ENCODE measurements at places on chromosomes 11 and 22. TPM values are rescaled to one million over a fixed set of nuclear protein-coding genes. Genes with fewer than 3 reads are reported as not detected.

GRCh38 chr11:134584001-134584561, 172.0 kb upstream of the B3GAT1 start:
- H3K27ac ChIP-seq = no peak overlapping the region
- peaks cover 23% of the 10 kb centered on the region for H3K27me3 ChIP-seq
- DNase-seq = peak; percentile 55
- no peaks in the 10 kb centered on the region for H3K36me3 ChIP-seq

DNA sequence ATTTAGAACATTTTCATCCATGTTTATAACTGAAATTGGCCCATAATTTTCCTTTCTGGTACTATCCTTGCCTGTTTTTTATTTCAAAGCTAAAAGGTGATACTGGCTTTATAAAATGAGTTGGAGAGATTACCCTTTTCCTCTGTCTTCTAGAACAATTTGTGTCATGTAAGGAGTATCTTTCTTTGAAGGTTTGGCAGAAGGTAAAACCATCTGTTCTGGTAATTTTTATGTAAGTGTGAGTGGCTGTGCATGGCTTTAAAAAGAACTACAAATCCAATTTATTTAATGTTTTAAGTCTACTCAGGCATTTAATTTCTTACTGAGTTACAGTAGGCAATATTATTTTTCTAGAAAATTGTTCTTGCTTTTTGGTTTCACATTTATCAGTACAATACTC, 7.7 kb upstream of the MRGPRD start:
- H3K36me3 ChIP-seq = no peaks in the 10 kb centered on the region
- DNase-seq = no peak
- H3K4me3 ChIP-seq = no peak overlapping the region
- no peaks in the 10 kb centered on the region for H3K4me1 ChIP-seq

The MS4A14 gene
- total RNA-seq = 10.3 TPM

DNA sequence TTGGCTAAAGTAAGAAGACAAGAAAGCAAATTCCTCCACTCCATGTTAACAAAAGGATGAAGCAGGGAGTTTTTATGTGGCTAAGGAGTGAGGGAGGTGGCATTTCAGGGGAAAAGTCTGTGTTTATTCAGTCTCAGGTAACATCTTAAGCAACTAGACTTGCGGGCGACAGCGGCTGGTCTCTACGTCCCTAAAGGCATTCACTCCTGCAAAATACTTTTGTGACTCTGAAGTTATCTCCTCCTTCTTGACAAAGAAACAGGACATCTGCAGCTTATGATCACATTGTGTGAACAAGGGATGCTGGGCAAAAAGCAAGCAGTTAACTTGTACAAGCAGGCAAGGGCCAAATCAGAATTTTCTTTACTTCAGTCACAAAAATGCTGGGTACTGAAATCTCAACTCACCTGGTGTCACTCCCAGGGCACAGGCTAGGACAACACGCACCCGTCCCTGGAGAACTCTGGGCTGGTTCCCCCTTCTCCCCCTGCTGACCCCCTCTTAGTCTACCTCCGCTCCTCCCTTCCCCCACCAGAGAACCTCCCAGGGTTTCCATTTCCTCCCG, 38.3 kb downstream of the IGLL5 start:
- H3K27me3 ChIP-seq = peaks cover 12% of the 10 kb centered on the region
- H3K27ac ChIP-seq = no peak overlapping the region
- no peak for DNase-seq
- H3K4me3 ChIP-seq = no peak overlapping the region

GRCh38 chr11:83023410-83023809, 48.3 kb downstream of the RAB30 start:
- H3K27ac ChIP-seq = no peak overlapping the region
- no peaks in the 10 kb centered on the region for H3K27me3 ChIP-seq
- no peaks in the 10 kb centered on the region for H3K36me3 ChIP-seq

The UCP3 gene
- total RNA-seq = 2.6 TPM

The NAALAD2 gene
- total RNA-seq = 2.6 TPM

- H3K27ac ChIP-seq = no peak overlapping the region
- H3K4me1 ChIP-seq = peaks cover 20% of the 10 kb centered on the region
- H3K36me3 ChIP-seq = no peaks in the 10 kb centered on the region
- no peak overlapping the region for H3K4me3 ChIP-seq
- no peaks in the 10 kb centered on the region for H3K27me3 ChIP-seq
Observed at GRCh38 chr22:19932367-19933206, 9.0 kb upstream of the COMT start.

GRCh38 chr22:19082101-19082500, 40.1 kb downstream of the DGCR2 start:
- H3K27me3 ChIP-seq = no peaks in the 10 kb centered on the region
- DNase-seq = no peak
- H3K4me1 ChIP-seq = peaks cover 13% of the 10 kb centered on the region
- H3K4me3 ChIP-seq = no peak overlapping the region
- H3K27ac ChIP-seq = no peak overlapping the region

DNA sequence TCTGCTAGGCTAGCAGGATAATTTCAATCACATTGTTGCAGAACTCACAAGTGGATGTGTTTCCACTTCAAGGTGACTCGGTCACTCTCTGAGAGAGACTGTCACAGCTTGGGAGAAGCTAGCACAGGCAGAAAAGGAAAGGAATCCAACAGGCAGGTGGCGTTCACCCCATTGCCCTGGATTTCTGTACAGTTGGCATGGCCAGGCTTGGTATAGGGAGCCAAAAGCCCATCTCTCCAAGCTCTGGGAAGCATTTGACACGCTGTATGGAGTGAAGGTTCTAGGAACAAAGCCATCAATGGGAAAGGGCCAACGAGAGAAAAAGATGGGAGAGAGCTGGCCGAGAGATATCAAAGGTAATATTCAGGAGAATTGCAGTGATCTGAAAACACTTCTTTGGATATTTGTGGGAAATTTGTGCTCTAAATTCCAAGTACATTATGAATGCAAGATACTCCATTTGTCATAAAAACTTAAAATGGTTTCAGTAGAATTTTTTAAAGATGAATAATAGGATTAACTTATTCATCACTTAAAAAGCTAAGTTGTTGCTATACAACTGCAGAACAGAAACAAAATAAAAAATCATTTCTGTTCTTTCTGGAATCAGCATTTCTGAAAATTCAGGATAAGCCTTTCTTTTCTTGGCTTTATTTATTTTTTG, 223.5 kb upstream of the NTM start:
- H3K4me3 ChIP-seq = no peak overlapping the region
- no peaks in the 10 kb centered on the region for H3K36me3 ChIP-seq
- no peaks in the 10 kb centered on the region for H3K4me1 ChIP-seq
- no peaks in the 10 kb centered on the region for H3K27me3 ChIP-seq

GRCh38 chr11:12598330-12599256, 75.6 kb upstream of the TEAD1 start:
- no peak for DNase-seq
- H3K4me1 ChIP-seq = no peaks in the 10 kb centered on the region
- no peak overlapping the region for H3K4me3 ChIP-seq
- no peaks in the 10 kb centered on the region for H3K27me3 ChIP-seq
- no peaks in the 10 kb centered on the region for H3K36me3 ChIP-seq

GRCh38 chr11:12377106-12377823, at the start of gene PARVA:
TSS of gene PARVA (plus strand) at chr11:12377571. CDS start at chr11:12377648, 77 bp downstream.
- H3K27me3 ChIP-seq = no peaks in the 10 kb centered on the region
- H3K4me3 ChIP-seq = peak within 1 kb of the TSS; percentile 61
- H3K4me1 ChIP-seq = peaks cover 9% of the 10 kb centered on the region
- no peaks in the 10 kb centered on the region for H3K36me3 ChIP-seq

The CTTN gene
- 177 TPM for total RNA-seq

The NCAPH2 gene
- 51.8 TPM for total RNA-seq

DNA sequence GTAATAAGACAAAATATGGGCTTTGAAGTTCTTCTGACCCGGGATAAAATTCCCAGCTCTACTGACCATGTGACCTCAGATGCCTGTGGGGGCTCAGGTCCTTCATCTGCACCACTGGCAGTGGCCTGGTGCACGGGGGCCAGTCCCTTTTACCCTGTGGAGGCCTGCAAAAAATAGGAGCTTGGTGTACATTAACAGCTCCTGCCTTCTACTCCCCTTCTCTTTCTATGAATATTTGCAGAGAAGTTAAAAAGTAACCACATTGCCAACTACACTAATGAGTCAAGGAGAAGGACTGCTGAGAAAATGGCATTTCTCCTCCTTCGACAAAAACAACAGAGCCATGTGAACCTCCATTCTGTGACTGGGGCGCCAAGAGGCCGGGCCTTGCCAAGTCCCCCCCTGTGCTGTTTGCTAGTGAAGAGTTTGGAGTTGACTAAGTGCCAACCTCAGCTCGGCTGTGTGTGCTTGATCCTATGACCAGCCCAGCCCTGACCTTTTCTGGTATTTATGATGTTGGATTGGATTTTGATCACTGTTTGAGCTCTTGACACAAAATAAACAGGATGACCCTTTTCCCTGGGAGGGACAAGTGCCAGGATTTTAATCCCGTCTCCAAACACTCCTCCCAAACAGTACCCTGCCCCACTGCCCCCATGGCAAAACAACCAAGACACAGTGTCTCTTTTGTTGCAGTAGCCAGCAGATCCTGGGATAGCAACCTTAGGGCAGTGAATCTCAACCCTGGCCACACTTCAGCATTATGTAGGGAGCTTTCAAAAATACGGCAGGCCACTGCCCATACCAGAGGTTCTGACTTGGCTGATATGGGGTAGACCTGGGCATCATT, 380.1 kb downstream of the LARGE1 start:
- no peaks in the 10 kb centered on the region for H3K27me3 ChIP-seq
- no peaks in the 10 kb centered on the region for H3K36me3 ChIP-seq
- peaks cover 26% of the 10 kb centered on the region for H3K4me1 ChIP-seq
- H3K4me3 ChIP-seq = no peak overlapping the region
- peak overlapping the region; percentile 24 for H3K27ac ChIP-seq

- H3K27me3 ChIP-seq = no peaks in the 10 kb centered on the region
- no peak for DNase-seq
Observed at GRCh38 chr11:9109858-9110731, 18.7 kb upstream of the SCUBE2 start.

DNA sequence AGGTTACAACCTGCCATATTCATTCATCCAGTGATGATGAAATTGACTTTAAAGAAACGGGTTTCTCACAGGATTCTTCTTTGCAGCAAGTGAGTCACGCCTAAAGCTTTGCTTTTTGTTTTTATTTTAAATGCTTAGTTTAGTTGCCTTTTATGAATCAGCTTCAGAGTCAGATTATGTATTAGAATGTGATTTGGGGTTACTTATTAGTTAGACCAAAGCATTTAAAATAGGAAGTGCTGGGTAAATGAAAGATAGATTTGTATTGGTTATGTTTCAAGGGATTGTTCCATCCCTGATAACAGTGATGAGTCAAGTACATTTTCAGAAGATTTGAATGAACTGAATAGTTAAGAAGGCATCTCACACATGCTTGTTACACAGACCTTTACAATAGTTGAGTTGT, 101.3 kb upstream of the GAL start:
- no peaks in the 10 kb centered on the region for H3K27me3 ChIP-seq
- H3K4me3 ChIP-seq = no peak overlapping the region
- H3K36me3 ChIP-seq = peaks cover 47% of the 10 kb centered on the region
- H3K4me1 ChIP-seq = peaks cover 11% of the 10 kb centered on the region
- H3K27ac ChIP-seq = no peak overlapping the region
- DNase-seq = no peak

DNA sequence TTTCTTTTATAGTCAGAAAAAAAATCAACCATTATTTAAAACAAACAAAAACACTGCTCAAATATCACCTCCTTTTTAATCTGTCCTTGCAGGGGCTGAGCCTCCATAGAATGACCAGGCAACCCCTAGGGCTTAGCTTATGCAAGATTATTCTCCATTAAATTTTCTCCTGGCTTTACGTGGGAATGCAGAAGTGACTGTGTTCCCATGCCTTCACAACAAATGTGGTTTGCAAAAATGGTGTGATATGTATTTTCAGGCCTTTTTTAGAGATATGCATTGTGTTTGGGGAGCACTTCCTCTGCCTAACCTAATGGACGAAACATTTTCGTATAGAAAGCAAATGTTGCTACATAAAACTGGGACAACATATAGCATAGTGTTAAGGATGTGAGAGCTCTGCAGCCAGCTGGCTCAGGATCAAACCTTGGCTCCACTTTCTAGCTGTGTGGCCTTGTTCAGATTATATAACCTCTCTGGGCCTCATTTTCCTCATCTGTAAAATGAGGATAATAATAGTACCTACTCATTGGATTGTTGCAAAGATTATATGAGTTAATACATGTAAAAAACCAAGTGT, 82.6 kb downstream of the PARVA start:
- H3K36me3 ChIP-seq = no peaks in the 10 kb centered on the region
- H3K4me3 ChIP-seq = no peak overlapping the region
- no peak for DNase-seq
- no peak overlapping the region for H3K27ac ChIP-seq
